ENCODE measurements at places on chromosomes 2 and 18.

DNA sequence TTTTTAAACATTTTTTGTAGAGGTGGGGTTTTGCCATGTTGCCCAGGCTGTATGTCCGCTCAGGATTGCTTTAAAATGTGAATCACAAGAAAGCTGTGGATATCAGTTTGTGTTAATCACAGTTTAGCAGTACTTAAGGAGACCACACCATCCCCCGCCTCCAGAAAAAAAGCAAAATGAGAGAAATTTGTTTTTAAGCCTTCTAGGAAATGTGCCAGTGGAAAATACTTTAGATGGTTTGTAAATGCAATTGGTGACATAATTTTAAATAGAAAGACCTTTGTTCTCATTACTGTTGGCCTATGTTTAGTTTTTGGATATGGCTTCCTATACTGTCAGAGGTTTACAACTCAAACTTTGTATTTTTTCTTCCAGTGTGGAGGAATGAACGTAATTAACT is 27.0 kb downstream of the GCA start:
- DNase-seq = no peak

GRCh38 chr2:49241501-49241900 is 87.2 kb upstream of the FSHR start:
- no peak for DNase-seq

DNA sequence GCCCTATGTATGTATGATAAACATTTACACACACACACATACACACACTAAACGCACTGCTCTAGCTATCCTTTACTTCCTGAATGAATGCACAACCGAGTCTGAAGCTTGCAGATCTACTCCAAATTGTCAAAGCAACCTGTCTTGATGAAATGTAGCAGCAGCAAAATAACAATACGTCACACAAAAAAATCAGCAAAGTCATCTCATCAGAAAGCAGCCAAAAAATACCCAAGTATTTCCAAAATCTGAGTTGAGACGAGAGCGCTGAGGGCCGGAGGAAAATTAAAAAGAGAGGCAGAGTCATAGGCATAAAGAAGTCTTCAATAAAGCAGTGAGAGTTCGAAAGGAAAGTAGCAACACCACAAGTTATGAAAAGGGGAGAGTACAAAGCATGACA is 67.7 kb downstream of the ZNF521 start:
- DNase-seq = no peak

GRCh38 chr2:192471982-192472381 is 277.2 kb upstream of the TMEFF2 start:
- no peak for DNase-seq

DNA sequence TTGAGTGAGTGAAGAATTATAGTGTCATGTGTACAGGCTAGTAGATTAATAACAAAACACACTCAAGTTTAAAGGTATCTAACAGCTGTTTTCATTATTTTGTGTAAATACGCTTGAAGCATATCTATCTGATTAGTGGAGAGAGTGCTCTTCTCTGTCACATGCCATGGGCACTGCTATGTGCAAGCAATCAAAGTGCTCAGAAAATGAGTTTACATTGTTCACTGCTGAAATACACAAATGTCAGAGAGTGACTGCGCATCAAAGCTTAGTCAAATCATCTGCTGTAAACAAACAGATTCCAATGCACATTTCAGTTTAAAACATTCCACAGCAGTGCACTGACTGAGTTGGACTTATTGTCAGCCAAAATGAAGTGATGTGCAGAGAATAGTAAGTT is 423.4 kb downstream of the ZEB2 start:
- DNase-seq = no peak

GRCh38 chr2:206853915-206854314 is 85.4 kb upstream of the CPO start:
- DNase-seq = no peak

DNA sequence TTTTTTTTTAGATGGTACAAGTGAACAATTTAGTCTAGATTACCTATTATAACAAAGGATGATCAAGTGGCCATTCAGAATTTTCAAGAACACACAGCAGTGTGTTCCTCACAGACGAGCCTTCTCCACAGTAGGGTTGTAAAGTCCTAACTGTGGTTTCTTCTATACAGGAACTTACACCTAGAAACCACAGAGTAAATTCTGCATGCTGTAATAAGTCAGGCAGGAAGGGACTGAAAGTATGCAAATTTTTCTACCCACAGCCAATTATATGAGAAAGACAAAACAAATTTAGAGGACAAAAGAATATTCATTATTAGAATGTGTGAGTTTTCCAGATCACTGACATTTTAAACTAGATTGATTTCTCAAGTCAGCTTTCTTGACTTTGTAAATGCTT is 99.5 kb downstream of the RBMS1 start:
- DNase-seq = no peak

GRCh38 chr18:62974388-62974787 is 259.0 kb downstream of the PHLPP1 start:
- DNase-seq = no peak

DNA sequence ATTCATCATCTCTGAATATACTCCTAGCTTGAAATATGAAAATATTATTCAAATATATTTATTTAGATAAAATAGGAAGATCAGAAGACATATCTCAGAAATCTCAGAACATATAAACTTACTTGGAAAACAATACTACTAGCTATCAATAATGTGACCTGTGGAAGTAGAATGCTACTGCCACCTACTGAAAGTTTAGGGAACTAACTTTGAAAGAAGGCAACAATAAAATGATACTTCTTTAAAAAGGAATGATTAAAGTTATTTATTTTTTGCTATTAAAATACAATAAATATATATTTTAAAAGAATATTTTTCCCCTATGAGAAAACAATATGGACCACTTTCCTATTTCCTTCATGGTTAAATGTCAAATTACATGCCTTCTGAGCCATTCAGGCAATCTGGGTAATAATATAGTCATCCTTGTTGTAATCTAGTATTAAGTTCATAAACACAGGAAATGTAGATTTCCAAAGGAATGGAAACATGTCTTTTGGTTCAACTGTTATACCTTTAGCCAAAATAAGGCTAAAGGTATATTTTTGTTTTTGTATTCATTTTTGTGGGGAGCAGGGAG is 26.0 kb downstream of the ACADL start:
- DNase-seq = no peak

DNA sequence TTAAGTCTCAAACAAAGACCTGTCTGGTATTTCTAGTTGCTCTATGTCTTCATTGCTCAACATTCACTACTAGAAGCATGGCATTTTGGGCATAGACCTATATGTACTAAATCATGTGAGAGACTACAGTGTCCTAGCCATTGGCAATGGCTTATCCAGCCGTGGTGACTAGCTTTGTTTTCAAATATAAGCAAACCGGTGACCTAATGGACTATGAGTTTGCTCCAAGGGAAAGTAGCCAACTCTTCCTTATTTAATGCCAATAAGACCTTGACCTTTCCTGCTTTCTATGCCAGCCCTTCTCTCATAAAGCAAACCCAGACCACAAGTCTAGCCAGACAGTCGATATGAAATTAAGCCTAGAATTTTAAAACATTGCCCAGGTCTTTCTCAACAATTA is 113.7 kb upstream of the CREB1 start:
- DNase-seq = no peak

DNA sequence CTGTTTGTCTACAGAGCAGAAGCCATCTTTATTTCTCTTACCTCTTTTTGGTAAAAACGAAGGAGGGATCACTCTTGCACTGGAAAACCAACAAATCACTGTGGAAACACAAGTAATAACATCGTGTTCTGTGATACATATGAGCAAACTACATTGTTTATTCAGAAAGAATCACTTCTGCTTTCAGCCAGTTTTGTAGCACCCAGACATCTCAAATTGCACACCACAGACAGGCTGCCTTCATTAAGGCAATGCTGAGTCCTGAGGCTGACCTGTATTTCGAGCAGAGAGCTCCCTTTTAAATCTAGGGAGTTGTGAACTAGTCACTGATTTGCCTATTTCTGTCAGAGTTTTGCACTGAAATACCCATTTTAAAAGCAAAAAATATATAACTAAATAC is 1003.2 kb upstream of the FAM98A start:
- DNase-seq = no peak

DNA sequence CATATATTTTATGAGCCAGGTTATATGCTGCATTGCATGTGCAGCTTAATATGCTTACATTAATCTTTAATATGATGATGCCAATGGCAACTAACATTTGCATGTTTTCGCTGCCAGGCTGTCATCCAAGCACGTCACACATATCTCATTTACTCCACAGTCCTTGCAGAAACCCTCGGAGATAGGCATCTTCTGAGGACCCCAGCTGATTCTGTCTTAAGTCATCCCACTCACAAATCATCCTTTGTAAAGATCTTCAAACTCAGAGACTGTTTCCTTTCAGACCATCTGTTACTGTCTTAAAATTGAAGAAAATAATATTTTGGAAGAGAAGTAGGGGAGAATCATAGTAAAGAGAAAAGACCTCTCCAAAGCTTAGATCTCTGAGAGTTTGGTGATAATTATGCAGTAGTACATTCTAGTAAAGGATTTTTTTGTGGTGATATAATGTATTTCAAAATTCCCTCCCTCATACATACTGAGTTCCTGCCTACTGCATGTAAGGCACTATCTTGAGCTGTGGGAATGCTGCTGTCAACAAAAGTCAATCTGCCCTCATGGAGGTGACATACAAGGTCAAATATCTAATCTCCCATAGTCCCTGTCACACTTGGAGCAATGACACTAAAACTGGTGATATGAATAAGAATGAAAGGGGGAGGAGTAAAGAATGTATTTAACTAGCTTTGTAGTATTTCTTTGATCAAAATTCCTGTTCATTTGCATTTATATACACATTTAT is 11.0 kb downstream of the ITGA4 start:
- no peak for DNase-seq
